ENCODE measurements at places on chromosomes 7 and 10.

GRCh38 chr10:86267286-86268195, 99.1 kb downstream of the GRID1 start:
- no peak for DNase-seq

DNA sequence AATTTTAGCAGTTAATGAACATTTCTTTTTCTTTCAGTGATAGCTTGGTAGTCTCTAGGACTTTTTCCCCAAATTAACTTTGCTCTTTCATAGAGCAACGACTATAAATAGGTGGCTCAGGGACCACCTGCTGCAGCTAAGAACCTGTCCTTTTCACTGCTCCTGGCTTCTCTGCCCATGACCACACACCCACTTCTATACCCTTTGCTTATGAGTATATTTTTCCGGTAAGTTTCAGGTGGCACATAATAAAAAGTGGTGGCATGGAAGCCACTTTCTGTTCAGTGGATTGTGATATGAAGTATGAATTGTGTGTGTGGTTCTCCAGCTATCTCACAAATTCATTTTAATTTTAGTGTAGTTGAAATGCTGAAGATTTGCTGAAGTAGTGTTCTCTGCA, 1.2 kb downstream of the ING3 start:
- no peak for DNase-seq

DNA sequence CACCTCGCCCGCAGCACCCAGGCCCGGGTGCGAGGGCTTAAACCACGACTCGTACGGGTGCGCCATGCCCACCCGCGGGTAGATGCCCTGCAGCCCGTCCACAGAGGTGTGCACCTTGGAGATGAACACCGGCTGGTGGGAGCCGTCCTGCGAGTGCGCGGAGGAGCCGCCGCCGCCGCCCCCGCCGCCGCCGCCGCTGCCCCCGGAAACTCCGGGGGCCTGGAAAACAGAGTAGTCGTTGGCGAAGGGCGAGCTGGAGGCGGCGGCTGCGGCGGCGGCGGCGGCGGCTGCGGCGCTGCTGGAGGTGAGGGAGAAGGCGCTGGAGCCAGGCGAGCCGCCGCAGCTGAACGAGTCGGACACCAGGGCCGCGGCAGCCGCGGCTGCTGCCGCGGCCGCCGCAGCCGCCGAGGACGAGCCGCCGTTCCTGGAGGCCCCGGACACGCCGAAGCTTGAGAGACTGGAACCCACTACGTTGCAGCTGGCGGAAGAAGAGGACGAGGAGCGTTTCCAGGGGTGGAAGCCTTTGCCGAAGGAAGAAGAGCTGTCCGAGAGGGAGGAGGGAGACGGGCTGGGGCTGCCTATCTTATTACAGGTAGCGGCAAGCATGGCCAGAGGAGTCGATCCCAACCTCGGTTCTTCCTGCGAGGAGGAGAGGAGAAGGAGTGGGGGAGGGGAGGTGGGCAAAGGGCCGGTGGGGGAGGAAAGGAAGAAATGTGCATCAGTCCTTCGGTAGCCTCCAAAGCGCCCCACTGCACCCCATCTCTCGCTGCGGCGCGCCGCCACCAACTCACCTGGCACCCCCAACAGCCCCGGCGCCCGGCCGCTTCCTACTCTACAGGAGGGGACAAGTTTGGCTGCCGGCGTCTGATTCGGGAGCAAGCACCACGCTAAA, 1.3 kb downstream of the SP8 start:
- peak; percentile 43 for DNase-seq

DNA sequence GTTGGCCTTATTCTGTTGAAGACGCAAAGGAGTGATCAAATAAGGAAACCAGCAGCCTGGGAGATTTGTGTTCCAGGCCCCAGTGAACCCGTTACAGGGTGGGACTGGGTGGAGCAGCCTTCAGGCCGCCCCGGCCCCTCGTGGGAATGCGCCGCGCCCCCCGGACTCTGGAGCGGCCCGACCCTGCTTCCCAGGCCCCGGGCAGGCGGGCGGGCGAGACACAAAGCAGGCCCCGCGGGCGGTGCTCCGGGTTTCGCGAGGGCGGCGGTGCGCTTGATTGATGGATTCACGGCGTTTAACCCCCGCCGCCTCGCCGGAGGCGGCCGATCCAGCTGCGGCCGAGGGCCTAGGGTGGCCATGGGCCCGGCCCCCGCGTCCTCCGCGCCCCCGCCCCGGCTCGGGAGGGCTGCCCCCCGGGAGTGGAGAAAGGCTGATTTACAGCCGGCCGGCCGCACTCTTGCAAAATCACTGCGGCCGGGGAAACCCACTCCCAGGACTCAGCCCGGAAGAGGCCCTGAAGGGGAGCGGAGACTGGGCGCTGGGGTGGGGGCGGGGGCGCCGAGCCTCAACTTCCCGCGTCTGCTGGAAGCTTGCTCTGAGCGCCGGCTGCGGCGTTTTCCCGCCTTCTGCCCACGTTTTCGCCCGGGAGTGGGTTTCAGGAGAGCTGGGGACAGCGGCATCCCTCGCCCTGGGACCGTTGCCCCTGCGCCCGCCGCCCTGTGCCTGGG, 299.6 kb upstream of the NFE2L3 start:
- peak; percentile 33 for DNase-seq

DNA sequence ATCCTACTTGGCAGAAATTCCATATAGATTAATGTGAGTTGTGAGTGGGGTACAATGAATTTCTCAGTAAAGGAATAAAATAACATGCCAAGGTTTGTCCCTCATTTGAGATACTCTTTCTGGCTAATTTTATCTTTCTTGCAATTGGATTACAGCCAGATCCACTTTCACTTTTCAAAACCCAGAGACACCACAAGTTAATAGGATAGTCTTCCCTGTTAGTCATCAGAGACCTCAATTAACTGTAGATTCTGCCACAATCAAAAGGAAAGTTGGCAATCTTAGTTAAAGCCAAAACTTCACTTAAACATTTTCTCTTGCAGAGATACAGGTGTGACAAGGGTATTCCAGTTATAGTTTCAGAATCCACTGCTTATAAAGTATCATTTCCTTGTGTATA, 91.4 kb upstream of the PHYHIPL start:
- no peak for DNase-seq

DNA sequence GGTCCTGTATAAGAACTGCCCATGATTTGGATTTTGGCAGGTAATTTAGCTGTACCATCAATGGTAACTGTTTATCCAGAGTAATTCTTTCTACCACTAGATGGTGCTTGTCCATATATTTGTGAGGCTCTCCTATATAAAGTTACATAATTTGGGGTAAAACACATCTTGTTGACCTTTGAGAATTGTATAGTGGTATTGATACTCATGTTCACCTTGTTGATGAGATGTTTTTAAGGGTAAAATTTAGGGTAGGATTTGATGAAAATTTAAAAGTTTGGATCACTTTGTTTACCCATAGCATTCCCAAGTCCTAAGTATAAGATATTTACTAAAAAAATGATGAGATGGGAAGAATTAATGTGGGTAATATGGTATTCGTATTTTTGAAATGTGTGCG, 31.6 kb downstream of the ST7 start:
- peak; percentile 35 for DNase-seq

- DNase-seq: no peak
Measured at GRCh38 chr7:43198599-43199090, 86.2 kb downstream of the HECW1 start.

- no peak for DNase-seq
Measured at GRCh38 chr7:108460964-108461363, 4.7 kb upstream of the NRCAM start.

GRCh38 chr10:111972109-111972508, 211.5 kb downstream of the GPAM start:
- no peak for DNase-seq

- DNase-seq: no peak
Measured at GRCh38 chr10:18419945-18420344, 231.4 kb downstream of the NSUN6 start.

DNA sequence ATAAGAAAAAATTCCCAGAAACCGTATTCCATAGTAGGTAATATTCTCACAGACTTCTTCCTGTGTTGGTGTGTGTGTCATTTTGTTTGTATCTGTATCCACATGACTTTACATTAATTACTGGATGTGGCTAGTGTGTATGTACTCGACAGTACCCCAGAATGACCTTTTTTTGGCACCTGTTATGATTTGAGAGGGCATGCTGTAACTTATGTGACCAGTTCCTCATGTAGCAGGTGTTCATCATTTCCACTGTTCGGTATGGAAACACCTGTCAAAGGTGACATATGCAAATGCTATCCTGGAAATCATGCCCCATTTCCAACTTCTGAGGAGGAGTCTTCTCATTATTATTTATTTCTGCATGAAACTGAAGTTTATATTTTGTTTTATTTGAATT, 89.3 kb downstream of the ZMYND11 start:
- DNase-seq: no peak

Measured in kidney tubule cell (primary cell).